CD4-positive, alpha-beta memory T cell (primary cell): ENCODE measurements at places on chromosomes 2 and 18. TPM values are rescaled to one million over a fixed set of nuclear protein-coding genes. Genes with fewer than 3 reads are reported as not detected.

ALPI gene
- total RNA-seq: not detected

MCM6 gene
- 31.2 TPM for total RNA-seq

HTR2B gene
- total RNA-seq: not detected

TTN gene
- total RNA-seq: 8.6 TPM

CD302 gene
- total RNA-seq: 0.81 TPM

CYS1 gene
- not detected for total RNA-seq

PLB1 gene
- total RNA-seq: 0.38 TPM

TTC21B gene
- 25.6 TPM for total RNA-seq

EPB41L5 gene
- 5.3 TPM for total RNA-seq

KHK gene
- total RNA-seq: 8.6 TPM

DSEL gene
- 1.3 TPM for total RNA-seq

TSHZ1 gene
- total RNA-seq: 30.1 TPM

TTC39C gene
- total RNA-seq: 168 TPM

DNAJC5G gene
- not detected for total RNA-seq

SLC16A14 gene
- 0.14 TPM for total RNA-seq

PFN4 gene
- total RNA-seq: not detected

TRIM43 gene
- not detected for total RNA-seq

TSPYL6 gene
- total RNA-seq: not detected

RASGRP3 gene
- total RNA-seq: 3.9 TPM

C2orf92 gene
- total RNA-seq: 13.0 TPM

ZSWIM2 gene
- not detected for total RNA-seq

POTEJ gene
- total RNA-seq: not detected

GFPT1 gene
- total RNA-seq: 23.1 TPM
